GM10248 (cell line): ENCODE measurements at places on chromosomes 3 and 15.

DNA sequence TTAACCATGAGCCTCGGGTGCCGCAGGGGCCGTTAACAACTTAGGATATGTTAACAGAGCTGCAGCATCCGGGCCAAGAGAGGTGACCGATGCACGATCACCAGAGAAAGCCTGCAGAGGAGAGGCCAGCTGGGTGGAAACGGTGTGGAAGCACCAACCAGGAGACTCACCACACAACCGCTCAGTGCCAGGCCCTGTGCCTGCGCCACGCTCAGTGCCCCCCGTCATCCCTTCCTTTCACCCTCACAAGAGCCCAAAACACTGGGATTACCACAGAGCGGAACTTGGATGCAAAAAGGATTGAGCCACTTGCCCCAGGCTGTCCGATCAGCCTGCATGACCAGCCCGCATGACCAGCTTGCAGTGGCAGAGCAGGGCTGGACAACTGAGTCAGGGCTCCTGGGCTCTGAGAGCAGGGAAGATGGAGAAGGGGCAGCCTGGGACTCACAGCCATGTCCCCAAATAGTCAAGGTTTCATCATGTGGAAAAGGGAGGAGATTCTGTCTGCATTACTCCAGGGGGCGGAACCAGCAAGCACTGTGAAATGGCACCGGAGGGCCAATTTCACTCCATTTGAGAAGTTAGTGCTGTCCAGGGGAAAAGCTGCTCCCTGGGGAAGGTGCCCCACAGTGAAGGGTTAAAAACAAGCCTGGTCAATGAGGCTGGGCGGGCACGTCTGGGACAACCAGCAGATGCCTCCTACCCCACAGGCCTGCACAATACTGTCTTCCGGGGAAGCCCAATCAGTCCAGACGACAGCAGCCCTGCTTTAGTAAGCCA, 156.8 kb downstream of the ATP10A start:
- no peak for DNase-seq

GRCh38 chr3:72776-73175, 123.8 kb upstream of the CHL1 start:
- DNase-seq = no peak

- DNase-seq = no peak
These were observed 84.6 kb downstream of the CD47 start for GRCh38 chr3:108006077-108006771.

DNA sequence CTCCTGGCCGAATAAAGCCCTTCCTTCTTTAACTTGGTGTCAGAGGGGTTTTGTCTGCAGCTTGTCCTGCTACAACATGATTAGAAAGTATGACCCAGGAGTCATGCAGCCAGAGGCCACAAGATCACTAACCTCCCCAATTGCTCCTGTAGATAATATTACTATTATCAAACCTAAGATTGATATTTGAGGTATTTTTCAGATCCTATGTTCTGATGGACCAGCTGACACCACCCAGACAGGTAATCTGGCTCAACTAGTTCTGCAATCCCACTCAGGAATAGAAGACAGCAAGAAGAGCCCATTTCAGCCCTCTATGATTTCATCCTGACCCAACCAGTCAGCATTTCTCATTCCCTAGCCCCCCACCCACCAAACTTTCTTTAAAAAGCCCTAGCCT, 23.3 kb upstream of the LIMD1 start:
- no peak for DNase-seq

DNA sequence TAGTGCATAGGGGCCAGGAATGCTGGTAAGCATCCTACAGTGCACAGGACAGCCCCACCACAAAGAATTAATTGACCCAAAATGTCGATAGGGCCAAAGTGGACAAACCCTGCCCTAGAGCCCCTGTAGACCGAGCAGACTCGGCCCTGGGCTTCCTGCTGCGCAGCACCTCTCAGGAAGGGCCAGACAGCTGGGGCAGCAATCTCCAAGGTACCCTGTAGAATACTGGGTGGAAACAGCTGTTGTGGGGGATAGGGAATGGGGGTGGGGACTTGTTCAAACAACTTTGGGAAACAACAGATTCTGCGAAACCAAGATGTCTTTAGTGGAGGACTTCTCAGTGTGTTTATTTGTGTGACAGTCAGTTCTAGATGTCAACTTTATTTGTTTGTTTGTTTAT, 67.1 kb downstream of the MRPL46 start:
- DNase-seq = no peak
